ENCODE measurements at places on chromosomes 12 and 14. TPM values are rescaled to one million over a fixed set of nuclear protein-coding genes. Genes with fewer than 3 reads are reported as not detected.

Gene AQP6
- not detected for total RNA-seq

Gene GLT8D2
- 0.58 TPM for total RNA-seq

Gene TNFAIP2
- 4.0 TPM for total RNA-seq

Gene CISTR
- total RNA-seq: not detected

Gene MAP4K5
- total RNA-seq: 17.9 TPM

Gene SOCS2
- 36.6 TPM for total RNA-seq

Gene DIO3
- not detected for total RNA-seq
